ENCODE measurements at places on chromosomes 6 and 20. TPM values are rescaled to one million over a fixed set of nuclear protein-coding genes. Genes with fewer than 3 reads are reported as not detected.

Gene TXLNB
- 0.81 TPM for total RNA-seq

Gene HRH3
- not detected for total RNA-seq

Gene LHFPL5
- total RNA-seq = not detected

- DNase-seq = no peak
These were observed 134.6 kb upstream of the NEDD9 start for GRCh38 chr6:11366934-11367637.

- DNase-seq = no peak
These were observed 31.4 kb downstream of the HAO1 start for GRCh38 chr20:7908905-7909304.

DNA sequence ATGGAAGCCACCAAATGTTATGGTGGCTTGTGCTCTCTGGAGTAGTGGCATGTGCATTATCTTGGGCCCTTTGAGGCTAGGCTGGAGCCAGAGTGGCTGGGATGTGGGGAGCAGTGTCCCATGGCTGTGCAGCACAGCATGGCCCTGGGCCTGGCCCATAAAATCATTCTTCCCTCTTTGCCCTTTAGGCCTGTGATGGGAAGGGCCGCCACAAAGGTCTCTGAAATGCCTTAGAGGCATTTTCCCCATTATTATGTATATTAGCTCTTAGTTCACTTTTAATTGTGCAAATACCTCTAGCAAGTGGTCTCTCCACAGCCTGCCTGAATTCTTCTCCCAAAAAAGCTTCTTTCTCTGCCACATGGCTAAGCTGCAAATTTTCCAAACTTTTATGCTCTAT, 297.3 kb upstream of the IRAK1BP1 start:
- DNase-seq = no peak

- DNase-seq = no peak
These were observed 21.6 kb downstream of the KIAA1586 start for GRCh38 chr6:57068061-57068460.

- peak; percentile 4 for DNase-seq
These were observed 60.5 kb downstream of the EYS start for GRCh38 chr6:65646544-65646943.

GRCh38 chr6:49462071-49462470, 982 bp downstream of the MMUT start:
- DNase-seq = peak; percentile 2
